Mucosa of gallbladder (tissue), 1 donor: ENCODE measurements at places on chromosomes 16 and 17. TPM values are rescaled to one million over a fixed set of nuclear protein-coding genes. Genes with fewer than 3 reads are reported as not detected.
A peak's percentile ranks its signal among the peaks of the same experiment; 100 is the strongest.

DNA sequence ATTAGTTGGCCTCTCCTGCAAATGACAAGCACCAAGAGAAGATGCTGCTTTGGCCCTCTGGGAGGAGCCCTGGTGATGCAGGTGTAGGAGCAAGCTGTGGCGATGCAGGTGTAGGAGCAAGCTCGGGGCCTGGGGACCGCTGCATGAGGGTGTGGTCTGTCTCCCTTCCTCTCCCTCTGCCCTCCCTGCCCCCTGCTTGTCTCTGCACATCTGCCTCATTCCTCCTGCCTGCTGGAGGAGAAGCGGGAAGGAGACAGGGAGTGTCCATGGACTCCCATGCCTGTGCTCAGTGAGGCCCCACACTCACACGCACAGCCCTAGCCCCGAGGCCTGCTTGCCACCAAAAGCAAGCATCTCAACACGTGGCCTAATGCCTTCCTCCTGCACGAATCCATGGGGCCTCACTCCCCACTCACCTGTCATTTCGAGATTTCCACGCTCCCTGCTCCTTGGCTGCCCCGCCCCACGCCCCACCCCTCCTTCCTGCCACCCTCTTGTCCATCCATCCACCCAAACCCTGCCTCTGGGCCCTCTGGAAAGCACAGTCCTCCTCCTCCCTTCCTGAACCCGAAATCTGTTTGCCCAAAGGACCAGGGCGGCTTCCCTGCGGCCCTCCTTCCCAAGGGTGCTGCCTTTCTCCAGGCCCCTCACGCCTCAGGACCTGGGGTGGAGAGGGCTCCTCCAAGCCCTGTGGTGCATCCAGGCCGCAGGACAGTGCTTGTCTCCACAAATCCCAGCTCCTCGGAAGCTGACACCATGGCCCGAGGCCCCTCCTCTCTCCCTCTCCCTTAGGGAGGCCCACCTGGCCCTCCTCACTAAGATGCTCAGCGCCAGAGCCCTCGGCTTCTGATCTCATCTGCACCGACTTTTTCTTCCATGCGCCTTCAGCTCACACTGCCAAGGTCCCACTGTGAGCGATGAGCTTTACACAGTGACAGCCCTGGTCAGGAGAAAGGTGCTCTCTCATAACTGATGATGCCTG is 11.8 kb upstream of the ALDH3A1 start:
- no peak for DNase-seq

- DNase-seq, result peak; percentile 87
These were observed 1.2 kb downstream of the EPN3 start for GRCh38 chr17:50533720-50534148.

DNA sequence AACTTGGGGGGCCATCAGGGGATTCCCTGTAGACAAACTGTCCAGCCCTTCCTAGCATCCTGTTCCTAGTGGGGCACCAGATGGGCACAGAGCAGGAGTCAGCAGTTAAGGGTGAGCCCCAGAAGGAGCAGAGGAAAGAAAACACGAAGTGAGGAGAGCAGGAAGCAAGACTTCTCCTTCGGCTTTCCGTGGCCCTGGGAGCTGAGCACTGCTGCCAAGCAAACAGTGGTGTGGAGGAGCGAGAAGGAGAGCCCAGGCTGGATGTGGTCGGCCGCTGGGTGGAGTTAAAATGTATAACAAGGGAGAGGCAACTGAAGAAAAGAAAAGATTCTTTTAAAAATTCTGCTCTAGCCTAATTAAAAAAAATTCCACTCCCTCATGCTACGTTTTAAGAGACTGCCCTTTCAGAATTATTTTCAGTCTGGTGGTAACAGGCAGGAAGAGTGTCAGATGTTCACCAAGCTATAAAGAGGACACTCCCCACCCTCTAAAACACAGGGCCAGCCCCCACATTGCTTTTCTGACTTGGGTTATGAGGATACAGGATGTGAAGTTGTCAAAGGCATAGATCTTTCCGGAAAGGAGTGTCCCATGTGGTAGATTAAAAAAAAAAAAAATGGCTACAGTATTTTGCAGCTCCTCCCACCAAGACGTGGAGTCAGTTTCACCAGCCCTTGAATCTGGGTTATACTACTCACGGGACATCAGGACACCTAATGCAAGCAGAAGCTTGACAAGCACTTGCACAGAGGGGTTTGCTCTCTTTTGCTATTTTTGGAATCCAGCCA is 74.9 kb upstream of the ZFHX3 start:
- DNase-seq, result peak; percentile 14

The GRN gene
- 385 TPM for total RNA-seq

GRCh38 chr17:74042744-74043486 is 160.6 kb upstream of the RPL38 start:
- DNase-seq, result peak; percentile 82

DNA sequence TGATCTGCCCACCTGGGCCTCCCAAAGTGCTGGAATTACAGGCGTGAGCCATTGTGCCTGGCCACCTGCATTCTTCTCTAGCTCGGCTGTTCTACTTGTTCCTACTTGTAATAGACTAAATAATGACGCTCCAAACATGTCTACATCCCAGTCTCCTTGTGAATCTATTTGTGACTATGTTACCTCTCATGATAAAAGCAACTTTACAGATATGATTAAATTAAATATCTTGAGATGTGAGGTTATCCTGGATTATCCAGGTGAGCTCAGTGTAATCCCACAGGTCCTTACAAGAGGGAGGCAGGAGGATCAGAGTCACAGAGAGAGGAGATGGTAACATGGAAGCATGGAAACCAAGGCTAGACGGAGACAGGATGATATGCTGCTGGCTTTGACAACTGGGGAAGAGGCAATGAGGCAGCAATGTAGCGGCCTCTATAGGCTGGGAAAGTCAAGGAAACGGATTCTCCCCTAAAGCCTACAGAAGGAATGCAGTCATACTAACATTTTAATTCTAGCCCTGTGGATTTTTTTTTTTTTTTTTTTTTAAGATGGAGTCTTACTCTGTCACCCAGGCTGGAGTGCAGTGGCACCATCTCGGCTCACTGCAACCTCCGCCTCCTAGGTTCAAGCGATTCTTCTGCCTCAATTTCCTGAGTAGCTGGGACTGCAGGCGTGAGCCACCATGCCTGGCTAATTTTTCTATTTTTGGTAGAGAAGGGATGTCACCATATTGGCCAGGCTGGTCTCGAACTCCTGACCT is 5.0 kb upstream of the LASP1 start:
- DNase-seq, result no peak

The TMEM11 gene
- total RNA-seq, result 20.3 TPM

DNA sequence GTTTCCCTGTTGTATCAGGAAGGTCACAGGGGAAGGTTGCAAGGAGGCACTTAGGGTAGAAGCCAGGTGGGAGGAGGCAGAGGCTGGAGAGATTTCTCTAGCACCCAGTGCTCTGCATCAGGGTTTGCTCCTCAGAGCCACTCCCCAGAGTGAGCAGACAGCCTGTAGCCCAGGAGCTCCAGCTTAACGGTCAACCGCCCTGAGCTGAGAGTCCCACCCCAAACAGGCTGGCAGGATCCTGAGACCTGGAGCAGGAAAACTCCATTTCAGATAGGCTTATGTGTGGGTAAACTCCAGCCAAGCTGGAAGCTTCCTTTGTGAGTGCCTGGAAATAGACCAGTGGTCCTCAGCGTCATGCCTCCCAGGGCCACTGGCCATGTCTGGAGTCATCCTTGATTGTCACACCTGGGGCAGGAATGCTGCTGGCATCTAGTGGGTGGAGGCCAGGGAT is 37.9 kb downstream of the MPRIP start:
- no peak for DNase-seq

GRCh38 chr16:84928679-84929420 is 82.5 kb downstream of the ZDHHC7 start:
- peak; percentile 61 for DNase-seq

GRCh38 chr17:71423871-71424546 is 696.8 kb upstream of the SOX9 start:
- DNase-seq, result no peak
